ENCODE measurements at places on chromosomes 2 and 18.

DNA sequence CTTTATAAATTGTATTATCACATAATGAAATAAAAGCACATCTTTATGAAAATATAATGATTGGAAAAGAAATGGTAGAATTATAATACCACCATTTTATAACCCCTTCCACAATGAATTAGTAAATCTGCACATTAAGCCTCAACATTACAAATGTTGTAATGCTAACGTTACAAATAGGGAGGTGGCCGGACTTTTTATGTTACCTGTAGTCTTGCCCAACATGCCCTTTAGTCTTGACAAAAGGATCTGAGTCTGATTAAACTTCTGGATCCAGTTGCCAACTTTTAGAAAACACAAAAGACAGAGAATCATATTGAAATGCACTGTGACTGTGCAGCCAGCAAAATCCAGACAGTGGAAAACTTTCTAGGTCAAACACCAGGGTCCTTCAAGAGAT is 617.3 kb downstream of the KCNJ3 start:
- DNase-seq: no peak

- peak; percentile 45 for DNase-seq
Observed at GRCh38 chr2:108621087-108621559, 86.9 kb downstream of the LIMS1 start.

DNA sequence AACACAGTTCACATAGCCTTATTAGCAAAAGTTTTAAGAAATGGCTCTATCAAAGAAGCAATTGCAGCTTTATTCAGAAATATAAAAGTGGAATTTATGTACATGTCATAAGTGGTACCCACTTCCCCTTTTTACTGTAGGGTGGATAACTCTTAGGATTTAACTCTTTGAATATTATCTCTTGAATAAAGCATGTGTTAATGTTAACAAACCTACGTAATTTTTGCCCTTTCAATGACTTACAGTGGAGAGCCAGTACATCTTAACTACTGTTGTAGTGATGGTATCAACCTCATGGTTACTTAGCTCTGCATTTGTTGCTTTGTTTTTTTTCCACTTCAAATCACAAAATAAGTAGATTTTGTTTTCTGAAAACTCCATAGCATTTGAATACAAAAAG is 8.8 kb downstream of the NABP1 start:
- DNase-seq: no peak

- peak; percentile 67 for DNase-seq
Observed at GRCh38 chr18:75010278-75010677, 198.7 kb downstream of the PTGR3 start.

DNA sequence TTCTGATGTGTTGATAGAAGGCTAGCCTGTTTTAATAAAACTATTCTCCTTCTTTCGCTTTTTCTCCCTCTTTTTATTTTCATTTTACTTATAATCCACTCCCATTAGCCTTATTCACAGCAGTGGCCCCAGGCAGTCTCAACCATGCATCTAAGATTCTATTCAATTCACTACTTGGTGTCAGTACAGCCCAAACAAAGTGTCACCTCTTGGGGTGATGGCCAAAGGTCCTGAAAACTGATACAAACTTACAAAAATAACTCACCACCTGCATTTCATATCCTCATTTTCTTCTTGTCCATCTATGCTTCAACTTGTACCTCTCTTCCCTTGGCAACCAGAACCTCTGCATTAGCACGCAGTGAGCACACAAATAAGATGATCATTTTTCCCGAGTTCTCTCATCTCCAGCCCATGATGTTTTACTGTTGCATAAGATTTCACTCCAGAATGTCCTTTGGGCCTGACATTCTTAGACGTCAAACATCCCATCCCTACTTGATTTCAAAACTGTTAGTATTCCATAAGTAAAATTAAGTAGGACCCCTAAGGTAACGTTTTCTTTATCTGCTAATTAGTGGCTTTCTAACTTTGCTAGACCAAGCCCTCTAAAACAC is 559.3 kb upstream of the TNP1 start:
- no peak for DNase-seq

DNA sequence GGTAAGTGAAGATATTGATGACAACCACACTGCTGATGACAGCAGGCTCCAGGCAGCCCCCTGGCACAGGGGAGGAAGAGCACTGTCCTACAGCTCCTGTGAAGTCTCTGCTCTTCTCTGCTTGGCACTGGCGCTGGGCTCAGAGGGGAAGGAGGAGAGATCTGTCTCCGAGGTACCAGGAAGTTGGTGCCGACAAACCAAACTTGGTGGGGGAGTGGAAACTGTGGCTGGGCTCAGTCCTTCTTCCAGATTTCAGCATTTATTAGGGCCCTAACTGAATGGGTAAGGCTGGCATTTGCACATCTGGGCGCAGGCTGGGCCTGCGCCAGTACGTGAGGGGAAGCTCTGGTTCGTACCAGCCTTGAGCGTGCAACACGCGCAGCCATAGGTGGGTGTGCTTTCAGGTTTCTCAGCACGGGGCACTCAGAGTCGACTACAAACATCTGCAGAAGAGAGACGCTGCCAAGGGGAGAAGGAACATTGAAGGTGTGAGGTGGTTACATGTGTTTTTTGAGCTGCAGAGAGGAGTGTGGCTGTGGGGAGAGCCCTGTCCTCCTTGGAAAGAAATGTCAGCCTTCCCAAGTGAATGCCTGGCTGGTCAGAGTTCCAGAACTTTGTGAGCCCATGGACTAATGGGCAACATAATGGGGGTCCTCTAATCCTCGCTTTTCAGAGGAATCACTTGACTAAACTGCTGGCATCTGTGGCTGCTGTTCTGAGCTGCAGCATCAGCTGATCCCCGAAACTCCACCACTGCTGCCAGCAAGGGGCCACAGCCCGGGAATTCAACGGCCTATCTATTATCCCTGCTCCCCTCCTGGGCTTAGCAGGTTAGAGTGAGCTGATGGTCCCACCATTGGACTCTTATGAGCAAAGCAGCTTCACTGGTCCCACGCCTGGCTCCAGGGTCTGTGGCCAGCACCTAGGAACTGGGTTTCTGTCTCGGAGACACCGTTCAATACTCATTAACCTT is 55.2 kb upstream of the SEMA4C start:
- DNase-seq: peak; percentile 12

DNA sequence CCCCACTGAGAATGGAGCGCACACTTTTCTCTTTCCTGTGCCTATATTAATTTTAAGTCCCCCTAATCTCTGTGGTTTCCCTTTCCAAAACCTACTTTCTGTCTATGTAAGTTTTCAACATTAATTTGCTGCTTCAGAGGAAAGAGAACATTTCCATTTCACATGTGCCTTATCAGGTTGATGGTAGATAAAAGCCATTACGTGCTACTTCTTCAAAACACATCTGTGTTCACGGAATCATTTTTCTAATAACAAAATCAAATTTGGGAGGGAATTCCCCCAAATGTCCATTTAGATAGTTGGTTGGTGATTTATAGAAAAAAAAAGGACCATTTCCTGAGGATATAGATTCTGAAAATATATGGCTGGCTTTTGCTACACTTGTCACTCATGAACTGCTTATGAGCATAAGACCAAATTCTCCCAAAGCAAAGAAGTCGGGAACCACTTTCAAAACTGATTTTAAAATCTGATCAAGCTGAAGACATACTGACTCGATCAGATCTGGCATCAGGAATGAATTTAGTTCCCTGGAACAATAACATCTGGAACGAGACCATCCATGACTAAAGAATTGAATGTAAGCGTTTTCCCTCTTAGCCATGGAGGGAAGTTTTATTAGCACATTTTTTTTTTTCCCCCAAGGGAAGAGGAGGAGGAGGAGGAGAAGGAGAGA is 8.2 kb downstream of the PTGR3 start:
- no peak for DNase-seq

DNA sequence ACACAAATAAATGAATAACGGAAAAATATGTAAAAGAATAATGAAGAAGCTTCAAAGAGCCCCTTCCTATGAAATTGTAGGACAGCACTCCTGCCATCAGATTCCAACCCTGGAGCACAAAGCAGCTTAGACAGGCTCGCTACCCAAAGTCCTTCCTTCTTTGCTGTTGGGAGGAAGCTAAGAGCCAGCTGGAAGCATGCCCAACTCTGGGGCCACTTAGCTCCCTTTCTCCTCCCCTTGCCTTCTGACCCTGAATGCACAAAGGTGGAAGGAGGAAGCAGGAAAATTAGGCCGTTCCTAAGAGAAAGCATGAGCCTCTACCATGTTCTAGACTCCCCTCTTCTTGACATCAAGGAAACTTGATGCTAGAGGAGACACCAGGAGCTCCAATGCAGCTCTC is 700.8 kb downstream of the RNF144A start:
- DNase-seq: peak; percentile 9

DNA sequence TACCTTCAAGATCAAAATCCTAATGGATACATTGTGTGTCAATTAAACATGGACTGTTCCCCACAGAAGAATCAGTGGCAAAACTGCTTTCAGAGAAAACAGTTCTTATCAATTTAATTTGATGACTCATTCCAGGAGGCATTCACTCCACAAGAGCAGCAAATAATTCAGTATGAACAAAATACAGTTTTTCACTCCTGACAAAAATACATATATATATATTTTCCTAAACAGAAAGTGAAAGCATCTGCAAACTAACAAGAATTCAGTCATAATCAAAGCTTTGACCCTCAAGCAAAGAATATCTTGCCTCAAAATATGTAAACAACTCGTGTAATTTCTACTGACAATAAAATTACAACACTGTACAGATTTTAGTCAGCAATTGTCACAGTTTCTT is 685.1 kb upstream of the SLC8A1 start:
- DNase-seq: no peak

- DNase-seq: no peak
Observed at GRCh38 chr2:73103018-73103542, 9.7 kb downstream of the RAB11FIP5 start.

DNA sequence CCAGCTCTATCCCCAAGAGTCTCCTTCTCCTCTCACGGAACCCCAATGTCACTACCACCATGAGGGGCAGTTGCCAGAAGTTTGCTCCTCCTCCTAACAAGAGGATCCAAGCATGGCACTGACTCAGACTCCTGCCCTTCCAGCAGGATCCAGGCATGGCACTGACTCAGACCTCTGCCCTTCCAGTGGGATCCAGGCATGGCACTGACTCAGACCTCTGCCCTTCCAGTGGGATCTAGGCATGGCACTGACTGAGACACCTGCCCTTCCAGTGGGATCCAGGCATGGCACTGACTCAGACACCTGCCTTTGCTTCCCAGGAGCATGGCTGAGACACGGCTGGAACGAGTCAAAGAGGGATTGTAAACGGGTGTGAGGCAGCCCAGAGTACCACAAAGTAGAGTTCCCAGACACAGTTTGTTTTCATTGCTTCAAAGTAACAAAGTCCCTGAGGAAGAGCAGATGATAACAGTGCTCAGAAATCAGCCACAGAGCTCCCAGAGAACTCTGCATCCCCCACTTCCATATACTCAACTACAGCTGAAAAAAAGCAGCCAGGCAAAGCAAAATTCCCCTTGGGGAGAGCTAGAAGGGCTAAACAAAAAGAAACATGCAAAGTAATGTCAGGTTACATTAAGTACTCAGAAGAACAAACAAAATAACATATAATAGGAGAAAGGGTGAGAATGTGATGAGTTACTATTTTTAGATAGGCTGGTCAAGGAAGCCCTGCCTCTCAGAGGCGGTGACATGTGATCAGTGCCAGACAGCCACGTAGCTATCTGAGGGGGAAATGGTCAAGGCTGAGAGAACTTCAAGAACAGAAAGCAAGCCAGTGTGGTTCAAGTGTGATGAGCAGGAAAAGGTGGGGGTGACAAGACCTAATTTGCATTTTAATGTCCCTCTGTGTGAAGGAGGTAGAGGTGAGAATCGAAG is 3.0 kb downstream of the BUB1 start:
- peak; percentile 61 for DNase-seq

- DNase-seq: no peak
Observed at GRCh38 chr2:129876541-129876940, 102.9 kb upstream of the RAB6C start.

- DNase-seq: no peak
Observed at GRCh38 chr2:144580521-144581161, 60.7 kb upstream of the ZEB2 start.

DNA sequence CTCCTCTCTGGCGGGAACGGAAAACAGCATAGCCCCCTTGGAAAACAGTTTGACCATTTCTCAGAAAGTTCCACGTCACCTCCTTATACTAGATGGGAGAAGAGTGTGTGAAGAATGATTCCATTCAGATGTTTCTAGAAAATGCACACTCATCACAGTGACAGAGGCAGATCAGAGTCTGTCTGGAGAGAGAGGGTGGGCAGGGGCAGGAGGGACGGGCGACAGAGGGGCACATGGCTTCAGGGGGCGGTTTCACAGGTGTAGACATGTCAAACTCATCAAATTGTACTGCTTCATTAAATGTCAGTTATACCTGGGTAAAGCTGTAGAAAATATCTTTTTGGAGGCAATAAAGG is 88.8 kb upstream of the TAF1B start:
- no peak for DNase-seq

DNA sequence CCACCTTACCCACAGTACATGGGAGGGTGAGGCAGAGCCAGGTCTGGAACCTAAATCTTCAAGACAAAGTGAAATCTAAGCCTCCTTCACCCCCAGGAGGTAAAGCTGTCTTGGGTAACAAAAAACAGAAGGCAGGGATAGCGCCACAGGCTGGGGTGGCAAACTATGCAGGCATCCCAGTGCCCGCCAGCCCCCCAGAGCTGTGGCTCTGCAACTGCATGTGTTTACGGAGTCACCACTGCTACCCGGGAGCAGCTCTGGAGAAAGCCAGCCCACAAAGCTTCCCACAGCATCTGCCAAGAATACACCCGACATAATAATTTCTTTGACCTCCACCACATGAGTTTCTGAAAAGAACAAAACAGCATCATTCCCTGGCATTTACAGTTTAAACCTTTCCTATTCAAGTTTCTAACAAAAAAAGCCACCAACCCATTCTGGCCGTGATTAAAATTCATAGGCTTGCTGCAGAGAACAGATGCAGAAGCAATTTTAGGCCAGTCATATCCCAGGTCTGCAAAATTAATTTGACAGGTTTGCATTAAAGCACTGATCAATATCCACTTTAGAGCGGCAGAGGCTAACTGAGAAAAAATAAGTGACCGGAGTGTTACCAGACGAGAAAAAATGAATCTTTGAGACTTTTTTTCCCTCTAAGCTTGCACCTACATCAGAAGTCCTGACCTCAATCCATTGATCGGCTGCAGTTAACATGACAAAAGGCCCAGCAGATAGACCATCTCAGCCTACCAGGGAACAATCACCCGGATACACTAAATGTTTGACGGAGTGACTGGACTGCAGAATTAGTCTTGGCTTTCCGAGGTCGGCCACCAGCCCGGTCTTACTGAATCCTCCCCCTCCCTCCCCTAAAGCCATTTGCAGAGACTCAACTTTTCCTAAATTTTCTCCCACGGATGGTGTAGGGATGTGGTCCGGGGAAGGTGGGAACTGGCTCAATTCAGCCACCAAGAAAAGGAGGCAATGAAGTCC is 309.6 kb upstream of the SKOR2 start:
- no peak for DNase-seq

Measured in suppressor macrophage treated with lipopolysaccharide for 1 hour (primary cell).